ENCODE measurements at places on chromosomes 12 and 14. TPM values are rescaled to one million over a fixed set of nuclear protein-coding genes. Genes with fewer than 3 reads are reported as not detected.

DNA sequence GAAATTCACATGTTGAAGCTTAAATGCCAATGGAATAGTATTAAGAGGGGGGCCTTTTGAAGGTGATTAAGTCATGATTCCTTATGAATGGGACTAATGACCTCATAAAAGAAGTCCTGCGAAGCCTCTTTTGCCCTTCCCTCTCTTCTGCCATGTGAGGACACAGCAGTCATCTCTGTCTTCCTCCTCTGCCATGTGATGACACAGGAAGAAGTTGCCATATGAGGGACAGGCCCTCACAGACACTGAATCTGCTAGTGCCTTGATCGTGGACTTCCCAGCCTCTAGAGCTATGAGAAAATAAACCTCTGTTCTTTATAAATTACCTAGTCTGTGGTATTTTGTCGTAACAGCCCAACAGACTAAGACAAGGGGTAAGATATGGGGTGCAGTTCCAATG is 100.7 kb downstream of the VCPKMT start:
- DNase-seq = no peak

GRCh38 chr14:71049435-71050133 is 142.3 kb downstream of the PCNX1 start:
- DNase-seq = no peak

DNA sequence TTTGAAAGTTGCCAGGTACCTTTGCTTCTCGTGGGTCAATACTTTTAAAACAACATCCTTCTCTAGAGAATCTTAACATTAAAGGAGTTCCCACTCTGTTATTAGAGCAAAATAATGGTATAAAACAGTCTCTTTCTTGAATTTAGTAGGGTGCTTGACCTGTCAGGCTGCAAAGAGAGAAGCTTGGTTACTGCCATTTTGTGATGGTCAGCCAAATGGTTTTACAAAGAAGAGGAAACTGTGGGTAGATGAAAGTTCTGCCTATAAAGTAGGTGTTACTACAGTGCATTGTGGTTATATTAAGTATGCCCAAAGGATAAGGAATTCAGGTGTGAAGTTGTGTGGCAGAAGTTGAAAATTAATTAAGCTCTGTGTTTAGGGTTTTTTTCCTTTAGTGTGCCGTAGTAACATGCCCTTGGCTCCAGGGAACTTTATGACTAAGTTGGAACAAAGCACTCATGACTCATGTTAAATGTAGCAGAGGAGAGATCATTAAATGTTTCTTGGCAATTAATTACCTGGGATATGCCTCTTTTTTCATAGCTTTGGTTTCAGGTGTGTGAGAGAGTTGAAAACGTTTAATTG is 354.0 kb upstream of the KITLG start:
- no peak for DNase-seq

NINJ2 gene
- total RNA-seq = 5.3 TPM

ADCY4 gene
- 28.7 TPM for total RNA-seq

DNA sequence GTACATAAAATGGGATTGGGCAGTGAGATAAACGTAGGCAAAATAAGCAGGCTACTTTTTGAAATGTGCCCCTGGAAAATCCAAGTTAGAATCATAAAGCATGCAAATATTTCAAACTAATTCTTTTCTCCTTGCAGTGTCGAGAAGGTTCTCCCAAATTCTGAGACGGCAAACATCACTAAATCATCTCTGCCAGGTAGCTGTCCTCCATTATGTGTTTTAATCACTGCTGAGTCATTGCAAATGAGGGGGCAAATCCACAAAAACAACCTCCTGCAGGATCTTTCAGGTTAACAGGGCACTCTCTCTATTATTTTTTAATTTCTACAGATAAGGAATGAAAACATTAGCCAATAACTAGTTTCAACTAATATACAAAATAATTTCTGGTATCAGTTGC is 63.2 kb upstream of the RIC8B start:
- DNase-seq = no peak

DNA sequence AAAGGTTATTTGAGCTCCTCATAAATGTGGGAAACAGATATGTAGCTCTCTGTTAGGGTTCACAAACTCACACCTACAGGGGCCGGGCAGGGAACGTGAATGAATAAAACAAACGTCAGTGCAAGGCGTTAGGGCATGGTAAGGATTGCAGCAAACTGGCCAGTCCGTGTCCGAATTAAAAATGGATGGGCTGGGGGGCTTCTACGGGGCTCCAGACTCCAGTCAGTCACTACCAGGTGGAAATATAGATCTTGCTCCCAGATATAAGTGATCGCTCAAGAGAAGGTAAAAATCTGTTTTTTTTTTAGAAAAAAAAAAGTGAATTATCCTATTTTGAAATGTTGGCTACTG is 333.1 kb downstream of the MED13L start:
- DNase-seq = no peak

- DNase-seq = no peak
Observed at GRCh38 chr14:100962494-100962893, 59.0 kb upstream of the RTL1 start.

DNA sequence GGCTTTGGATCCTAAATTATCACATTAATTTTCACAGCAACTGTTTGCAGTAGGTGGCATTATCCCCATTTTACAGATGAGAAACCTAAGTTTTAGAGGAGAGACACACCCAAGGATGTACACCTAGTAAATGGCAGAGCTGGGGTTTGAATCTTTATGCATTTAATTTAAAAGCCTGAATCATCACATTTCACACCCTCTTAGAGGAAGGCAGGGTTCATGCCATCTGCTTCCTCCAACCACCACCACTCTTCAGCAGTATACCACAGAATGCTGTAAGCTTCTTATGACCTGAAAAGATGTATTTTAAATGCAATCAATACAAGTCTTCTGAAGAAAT is 90.3 kb downstream of the CRADD start:
- DNase-seq = no peak

CCDC60 gene
- total RNA-seq = not detected

- no peak for DNase-seq
Observed at GRCh38 chr12:82625523-82625922, 61.2 kb upstream of the TMTC2 start.

- no peak for DNase-seq
Observed at GRCh38 chr12:88833641-88834116, 253.4 kb upstream of the KITLG start.

- no peak for DNase-seq
Observed at GRCh38 chr12:109671502-109671901, 42.1 kb upstream of the FAM222A start.

TAS2R50 gene
- total RNA-seq = 1.5 TPM

- no peak for DNase-seq
Observed at GRCh38 chr14:36227344-36227743, 50.8 kb upstream of the PTCSC3 start.

DNA sequence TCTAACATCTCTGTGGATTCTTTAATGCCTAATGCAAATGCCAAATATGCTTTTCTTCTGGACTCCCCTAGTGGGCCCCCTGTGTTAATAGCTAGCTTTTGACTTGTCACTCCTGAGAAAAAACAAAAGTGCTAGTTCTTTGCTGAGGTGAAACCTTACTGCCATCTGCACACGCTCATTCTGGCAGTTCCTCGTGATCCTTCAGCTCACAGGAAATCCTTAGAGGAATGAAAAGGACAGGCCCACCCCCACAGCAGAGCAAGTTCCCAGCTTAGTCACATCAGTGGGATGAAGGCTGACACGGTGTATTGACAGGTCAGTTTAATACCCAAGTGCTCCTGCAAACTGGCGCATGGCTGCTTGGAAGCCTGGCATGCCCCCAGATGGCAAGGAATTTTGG is 165.1 kb upstream of the ATP2B1 start:
- no peak for DNase-seq

DNA sequence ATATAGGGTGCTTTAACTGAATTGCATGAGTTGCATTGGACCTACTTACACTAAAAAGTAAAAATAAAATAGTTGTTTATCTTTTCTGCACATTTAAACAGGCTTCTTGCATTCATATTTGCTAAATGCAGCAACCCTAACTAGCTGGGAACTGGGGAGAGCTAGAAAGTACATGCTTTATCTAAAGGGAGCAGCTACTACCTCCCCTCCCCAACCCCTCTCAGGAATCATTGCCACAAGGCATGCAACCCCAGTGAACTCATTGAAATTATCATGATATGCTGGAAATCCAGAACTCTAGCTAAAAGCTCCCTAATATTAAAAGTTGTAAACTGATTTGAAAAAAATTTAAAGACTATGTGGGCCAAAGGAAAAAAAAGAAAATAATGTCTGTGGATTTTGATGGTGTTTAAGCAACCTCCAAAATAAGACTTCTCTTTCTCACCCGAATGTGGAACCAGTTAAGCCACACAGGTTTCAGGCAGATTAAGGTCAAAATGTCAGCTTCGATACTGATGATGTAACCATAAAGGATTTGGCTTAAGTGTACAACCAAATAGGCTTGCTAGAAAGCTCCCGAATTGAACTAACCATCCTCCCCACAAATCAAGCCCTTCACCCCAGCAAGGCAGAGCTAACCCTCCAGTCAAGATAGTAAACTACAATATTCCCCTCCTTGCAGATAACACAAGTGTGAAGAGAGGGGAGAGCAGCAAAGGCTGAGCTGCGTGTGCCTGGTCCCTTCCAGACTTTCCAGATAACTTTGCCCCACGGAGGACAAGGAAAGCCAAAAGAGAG is 13.8 kb upstream of the POC1B start:
- no peak for DNase-seq

A2M gene
- 1,073 TPM for total RNA-seq

TMEM253 gene
- total RNA-seq = not detected

- no peak for DNase-seq
Observed at GRCh38 chr14:21498540-21499526, 12.3 kb downstream of the METTL3 start.

OTOGL gene
- 0.14 TPM for total RNA-seq

GRCh38 chr14:96274543-96274942 is 18.5 kb downstream of the BDKRB1 start:
- DNase-seq = no peak

TOMM20L gene
- total RNA-seq = not detected

CCDC38 gene
- not detected for total RNA-seq

- DNase-seq = no peak
Observed at GRCh38 chr14:61439779-61440418, 118.5 kb downstream of the PRKCH start.

GRCh38 chr12:57237932-57238853 is 8.7 kb downstream of the SHMT2 start:
- no peak for DNase-seq

GRCh38 chr14:57491640-57492039 is 2.0 kb downstream of the CCDC198 start:
- no peak for DNase-seq

- no peak for DNase-seq
Observed at GRCh38 chr12:108403952-108404351, 64.8 kb upstream of the CMKLR1 start.

GRCh38 chr12:124548854-124549378 is 18.5 kb downstream of the NCOR2 start:
- DNase-seq = no peak

JPH4 gene
- 1.3 TPM for total RNA-seq

DNA sequence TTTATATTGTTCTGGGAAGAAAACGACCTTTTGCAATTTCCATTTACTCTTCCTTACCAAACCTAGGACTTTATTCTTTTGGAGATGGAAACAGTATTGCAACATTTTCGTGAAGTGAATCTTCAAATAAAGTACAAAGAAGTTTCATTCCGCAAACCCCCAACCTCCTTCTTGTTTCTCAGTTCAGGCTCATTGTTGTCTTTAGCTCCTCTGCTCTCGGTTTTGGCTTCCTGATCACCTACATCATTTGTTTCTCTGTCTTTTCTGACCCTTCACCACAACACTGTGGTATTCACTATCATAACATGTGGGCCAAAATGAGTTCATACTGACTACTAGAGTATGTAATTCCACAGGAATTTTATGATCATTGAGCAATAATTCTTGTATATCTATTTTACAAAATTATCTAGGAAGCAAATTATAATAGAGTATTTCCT is 266.8 kb downstream of the ADAMTS20 start:
- no peak for DNase-seq

DTD2 gene
- total RNA-seq = 28.9 TPM

PA2G4 gene
- 111 TPM for total RNA-seq

DNA sequence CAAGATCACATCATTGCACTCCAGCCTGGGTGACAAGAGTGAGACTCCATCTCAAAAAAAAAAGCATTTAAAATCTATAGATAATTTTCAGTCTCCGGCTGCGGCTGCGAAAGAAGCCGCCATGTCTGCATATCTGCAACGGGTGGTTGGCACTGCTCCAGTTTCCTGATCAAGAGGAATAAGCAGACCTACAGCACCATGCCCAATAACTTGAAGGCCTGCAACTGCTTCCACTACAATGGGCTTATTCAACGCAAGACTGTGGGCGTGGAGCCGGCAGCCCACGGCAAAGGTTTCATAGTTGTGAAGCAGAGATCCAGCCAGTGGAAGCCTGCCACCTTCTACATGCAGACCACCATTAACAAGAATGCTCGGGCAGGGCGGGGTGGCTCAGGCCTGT is 30.6 kb upstream of the EID3 start:
- no peak for DNase-seq

DNA sequence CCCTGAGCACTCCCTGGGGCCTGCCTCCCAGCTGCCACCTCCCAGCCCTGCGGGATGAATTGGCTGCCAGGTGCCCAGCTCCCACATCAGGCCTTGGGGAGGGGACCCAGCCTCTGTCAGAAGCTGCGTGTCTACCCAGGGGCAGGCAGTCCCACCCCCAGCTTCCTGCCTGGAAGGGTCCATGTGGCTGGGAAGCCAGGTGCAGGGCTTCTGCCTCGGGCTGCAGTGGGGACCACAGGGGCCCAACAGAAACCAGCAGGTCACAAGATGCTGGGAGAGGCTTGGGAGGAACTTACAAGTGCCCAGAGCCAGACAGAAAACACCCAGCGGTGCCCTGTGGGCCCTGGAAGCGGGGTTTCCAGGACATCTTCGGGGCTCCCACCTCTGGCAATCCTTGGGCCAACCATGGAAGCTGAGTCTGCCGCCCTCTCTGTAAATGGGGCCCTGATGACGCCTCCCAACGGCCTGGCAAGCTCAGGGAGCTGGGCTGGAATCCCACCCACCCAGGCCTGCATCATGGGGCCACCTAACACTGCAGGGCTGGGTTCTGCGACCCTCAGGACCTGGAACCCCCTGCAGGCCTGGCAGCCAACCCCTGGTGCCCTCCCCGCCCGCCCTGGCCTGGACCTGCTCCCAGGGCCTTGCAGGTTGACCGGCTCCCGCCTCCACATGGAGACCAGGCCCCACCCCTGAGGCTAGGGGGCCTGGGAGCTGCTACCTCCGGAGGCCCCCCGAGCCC is 36.6 kb downstream of the CCNK start:
- DNase-seq = no peak

LRRC43 gene
- not detected for total RNA-seq

- DNase-seq = no peak
Observed at GRCh38 chr12:58204071-58204470, 262.7 kb downstream of the ATP23 start.

PRIMA1 gene
- 2.3 TPM for total RNA-seq

DNA sequence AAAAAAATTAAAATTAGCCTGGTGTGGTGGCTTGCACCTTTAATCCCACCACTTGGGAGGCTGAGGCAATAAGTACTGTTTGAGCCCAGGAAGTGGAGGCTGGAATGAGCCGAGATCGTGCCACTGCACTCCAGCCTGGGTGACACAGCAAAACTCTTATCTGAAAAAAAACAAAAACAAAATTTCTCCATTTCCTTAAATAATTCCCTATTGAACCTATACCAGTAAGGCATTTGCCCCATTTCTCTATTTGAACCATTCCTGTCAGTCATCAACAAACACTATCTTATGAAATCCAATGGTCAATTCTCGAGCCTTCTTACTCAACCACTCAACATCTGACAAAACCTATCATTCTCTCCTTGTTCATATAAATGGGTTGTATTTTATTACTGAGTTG is 14.7 kb downstream of the SLC2A14 start:
- no peak for DNase-seq
